ENCODE measurements at places on chromosomes 6 and 20.
A peak's percentile ranks its signal among the peaks of the same experiment; 100 is the strongest.

DNA sequence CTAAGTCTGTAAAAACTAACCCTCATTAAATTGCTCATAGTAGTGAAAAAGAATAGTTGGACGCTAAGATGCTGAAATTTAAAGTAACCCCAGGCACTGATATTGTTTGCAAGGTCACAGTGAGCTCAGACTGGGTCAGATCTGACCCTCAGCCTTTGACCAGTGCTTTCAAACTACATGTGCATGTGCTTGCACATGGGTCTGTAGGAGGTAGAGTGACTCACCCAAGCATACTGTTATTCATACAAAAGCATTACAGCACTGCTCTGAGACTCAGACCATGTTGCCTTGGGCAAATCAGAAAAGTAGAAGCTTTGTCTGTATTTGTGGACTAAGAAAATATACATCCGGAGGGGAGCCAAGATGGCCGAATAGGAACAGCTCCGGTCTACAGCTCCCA is 326.4 kb upstream of the MARCKS start:
- no peaks in the 10 kb centered on the region for H3K27me3 ChIP-seq
- no peak overlapping the region for H3K27ac ChIP-seq
- H3K4me3 ChIP-seq, result no peak overlapping the region
- H3K36me3 ChIP-seq, result no peaks in the 10 kb centered on the region
- DNase-seq, result no peak
- H3K4me1 ChIP-seq, result no peaks in the 10 kb centered on the region

GRCh38 chr20:8700756-8701155 is 368.1 kb upstream of the PLCB4 start:
- H3K27ac ChIP-seq, result no peak overlapping the region
- no peaks in the 10 kb centered on the region for H3K36me3 ChIP-seq
- no peak overlapping the region for H3K4me3 ChIP-seq

- H3K4me3 ChIP-seq, result no peak overlapping the region
- no peaks in the 10 kb centered on the region for H3K27me3 ChIP-seq
- H3K36me3 ChIP-seq, result no peaks in the 10 kb centered on the region
- no peaks in the 10 kb centered on the region for H3K4me1 ChIP-seq
- H3K27ac ChIP-seq, result no peak overlapping the region
These were observed 21.3 kb downstream of the NPEPL1 start for GRCh38 chr20:58713801-58714339.

DNA sequence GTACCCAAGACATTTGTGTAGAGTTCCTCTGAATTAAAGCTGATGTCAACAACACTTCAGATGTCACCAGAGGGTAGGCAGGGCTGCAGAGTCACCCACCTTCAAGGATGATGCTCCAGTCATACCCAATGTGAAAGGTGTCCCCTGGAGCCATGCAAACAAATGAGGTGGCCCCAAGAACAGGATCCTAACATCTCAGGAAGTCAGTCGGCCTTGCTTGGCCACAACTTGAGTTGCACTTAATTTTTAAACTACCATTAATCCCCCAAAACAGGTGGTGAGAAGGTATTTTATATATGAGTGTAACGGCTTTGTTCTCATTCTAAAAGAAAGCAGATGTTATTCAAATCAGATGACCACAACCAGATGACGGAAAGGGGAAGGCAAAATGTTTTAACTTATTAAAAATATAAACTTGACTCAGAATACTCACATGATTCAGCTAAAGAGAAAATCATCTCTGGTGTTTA is 21.1 kb upstream of the SERPINB1 start:
- no peak overlapping the region for H3K27ac ChIP-seq
- no peak for DNase-seq
- H3K36me3 ChIP-seq, result no peaks in the 10 kb centered on the region
- H3K27me3 ChIP-seq, result no peaks in the 10 kb centered on the region

DNA sequence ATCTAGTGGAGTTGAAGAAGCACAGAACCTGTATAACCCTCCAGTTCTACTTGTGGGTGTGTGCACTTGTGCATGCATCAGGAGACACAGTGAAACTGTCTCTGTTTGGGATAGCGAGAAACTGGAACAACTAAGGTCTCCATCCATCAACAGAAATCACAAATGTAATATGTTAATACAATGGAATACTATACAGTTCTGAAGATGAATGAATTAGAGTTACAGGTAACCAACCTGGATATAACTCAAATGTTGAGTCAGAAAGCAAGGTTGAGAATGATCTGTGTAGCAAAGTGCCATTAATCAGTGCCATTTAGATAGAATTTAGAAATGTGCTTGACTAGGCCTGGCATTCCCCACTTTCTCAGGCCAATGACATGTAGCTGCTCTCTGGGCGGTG is 4.6 kb upstream of the NSFL1C start:
- H3K27ac ChIP-seq, result no peak overlapping the region
- H3K4me1 ChIP-seq, result peaks cover 9% of the 10 kb centered on the region
- no peaks in the 10 kb centered on the region for H3K27me3 ChIP-seq
- no peaks in the 10 kb centered on the region for H3K36me3 ChIP-seq

- no peak overlapping the region for H3K4me3 ChIP-seq
- H3K36me3 ChIP-seq, result no peaks in the 10 kb centered on the region
- no peaks in the 10 kb centered on the region for H3K4me1 ChIP-seq
- no peak overlapping the region for H3K27ac ChIP-seq
- DNase-seq, result no peak
- no peaks in the 10 kb centered on the region for H3K27me3 ChIP-seq
These were observed 462.8 kb downstream of the CDC5L start for GRCh38 chr6:44850312-44850711.

DNA sequence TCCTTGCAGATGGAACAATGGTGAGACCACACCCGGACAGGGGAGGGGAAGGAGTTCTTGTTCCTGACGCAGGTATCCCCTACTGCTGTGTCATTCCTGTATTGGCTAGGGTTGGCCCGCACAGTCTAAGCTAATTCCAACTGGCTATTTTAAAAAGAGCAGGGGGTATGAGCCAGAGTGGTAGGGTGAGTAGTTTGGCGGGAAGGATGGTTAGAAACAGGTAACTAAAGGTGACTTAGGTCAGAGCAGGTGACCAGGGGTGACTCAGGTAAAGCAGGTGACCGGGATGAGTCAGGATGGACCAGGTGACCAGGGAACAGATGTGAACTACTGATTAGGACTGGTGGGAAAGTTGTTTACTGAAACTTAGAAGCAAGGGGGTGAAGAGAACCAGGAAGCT is 58.0 kb downstream of the ZNF292 start:
- no peak for DNase-seq
- no peaks in the 10 kb centered on the region for H3K4me1 ChIP-seq
- H3K36me3 ChIP-seq, result no peaks in the 10 kb centered on the region
- H3K27ac ChIP-seq, result no peak overlapping the region
- H3K4me3 ChIP-seq, result no peak overlapping the region
- no peaks in the 10 kb centered on the region for H3K27me3 ChIP-seq

DNA sequence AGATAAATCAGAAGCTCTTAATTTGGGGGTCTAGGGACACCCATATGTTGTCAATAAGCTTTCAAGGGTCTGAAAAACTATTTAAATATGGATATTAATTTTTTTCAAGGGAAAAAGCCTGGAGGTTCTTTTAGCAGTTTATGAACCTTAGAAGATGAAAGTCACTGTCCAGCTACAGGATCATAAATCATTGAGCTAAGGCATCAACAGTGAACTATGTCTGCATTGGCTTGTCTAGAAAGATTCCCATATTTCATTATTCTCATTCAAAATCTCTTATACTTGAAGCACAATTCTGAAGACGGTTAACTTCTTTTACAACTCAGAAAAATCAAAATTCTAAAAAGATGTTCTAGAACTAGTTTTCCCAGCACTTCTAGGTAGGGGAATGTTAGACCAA is 34.9 kb upstream of the SNX9 start:
- H3K27ac ChIP-seq, result no peak overlapping the region
- no peaks in the 10 kb centered on the region for H3K36me3 ChIP-seq
- no peaks in the 10 kb centered on the region for H3K27me3 ChIP-seq
- DNase-seq, result no peak
- peaks cover 8% of the 10 kb centered on the region for H3K4me1 ChIP-seq
- H3K4me3 ChIP-seq, result no peak overlapping the region

DNA sequence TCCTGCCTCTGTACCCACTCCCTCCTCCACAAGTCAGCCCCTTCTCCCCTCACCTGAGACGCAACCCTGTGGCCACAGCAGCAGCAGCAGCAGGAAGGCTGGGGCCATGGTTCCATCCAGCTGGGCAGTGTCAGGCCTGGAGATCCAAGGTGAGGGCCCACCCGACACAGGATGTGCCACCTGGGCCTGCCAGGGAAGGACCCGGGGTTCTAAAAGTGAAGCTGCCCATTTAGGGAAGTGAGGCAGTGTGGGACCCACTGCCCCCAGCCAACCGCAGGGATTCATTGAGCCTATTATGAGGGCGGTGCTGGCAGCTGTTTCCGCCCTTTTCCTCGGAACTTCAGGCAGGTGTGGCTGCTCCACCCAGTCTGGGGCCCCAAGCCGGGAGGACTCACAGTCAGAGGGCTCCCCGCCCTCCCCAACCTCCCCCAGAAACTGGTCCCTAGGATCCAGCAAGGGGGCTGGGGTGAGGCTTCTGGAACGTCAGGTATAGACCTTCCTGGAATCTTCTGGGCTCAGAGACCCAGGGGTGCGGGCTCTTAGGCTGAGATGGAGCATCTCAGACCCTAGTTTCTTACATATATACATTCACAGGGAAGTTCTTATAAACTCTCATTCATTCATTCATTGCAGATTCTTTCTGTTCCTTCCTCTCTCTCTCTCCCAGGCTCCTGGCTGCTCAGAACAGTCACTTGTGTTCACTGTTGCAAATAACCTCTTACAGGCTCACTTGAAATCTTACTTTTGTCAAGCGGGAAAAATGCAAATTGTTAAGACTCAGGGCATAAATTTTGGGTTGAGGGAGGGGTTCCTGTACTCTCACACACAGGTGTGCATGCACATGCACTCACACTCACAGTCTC is at the start of gene TREML2:
Gene TREML2 (minus strand): TSS at position 249 of the 863 bp plus-strand sequence. CDS start 141 bp downstream, at position 108.
- H3K4me3 ChIP-seq, result no peak within 1 kb of the TSS
- peak; percentile 35 for DNase-seq
- H3K27me3 ChIP-seq, result no peaks in the 10 kb centered on the region
- no peaks in the 10 kb centered on the region for H3K36me3 ChIP-seq
- peak within 1 kb of the TSS; percentile 28 for H3K27ac ChIP-seq

- no peak for DNase-seq
- H3K36me3 ChIP-seq, result no peaks in the 10 kb centered on the region
- H3K27ac ChIP-seq, result no peak overlapping the region
- no peaks in the 10 kb centered on the region for H3K27me3 ChIP-seq
- no peaks in the 10 kb centered on the region for H3K4me1 ChIP-seq
- no peak overlapping the region for H3K4me3 ChIP-seq
These were observed 1111.4 kb upstream of the CITED2 start for GRCh38 chr6:140485740-140486449.

- H3K27me3 ChIP-seq, result no peaks in the 10 kb centered on the region
- peak; percentile 71 for DNase-seq
- H3K36me3 ChIP-seq, result no peaks in the 10 kb centered on the region
- H3K27ac ChIP-seq, result peak overlapping the region; percentile 75
These were observed 570.4 kb upstream of the GJE1 start for GRCh38 chr6:141562186-141562811.

DNA sequence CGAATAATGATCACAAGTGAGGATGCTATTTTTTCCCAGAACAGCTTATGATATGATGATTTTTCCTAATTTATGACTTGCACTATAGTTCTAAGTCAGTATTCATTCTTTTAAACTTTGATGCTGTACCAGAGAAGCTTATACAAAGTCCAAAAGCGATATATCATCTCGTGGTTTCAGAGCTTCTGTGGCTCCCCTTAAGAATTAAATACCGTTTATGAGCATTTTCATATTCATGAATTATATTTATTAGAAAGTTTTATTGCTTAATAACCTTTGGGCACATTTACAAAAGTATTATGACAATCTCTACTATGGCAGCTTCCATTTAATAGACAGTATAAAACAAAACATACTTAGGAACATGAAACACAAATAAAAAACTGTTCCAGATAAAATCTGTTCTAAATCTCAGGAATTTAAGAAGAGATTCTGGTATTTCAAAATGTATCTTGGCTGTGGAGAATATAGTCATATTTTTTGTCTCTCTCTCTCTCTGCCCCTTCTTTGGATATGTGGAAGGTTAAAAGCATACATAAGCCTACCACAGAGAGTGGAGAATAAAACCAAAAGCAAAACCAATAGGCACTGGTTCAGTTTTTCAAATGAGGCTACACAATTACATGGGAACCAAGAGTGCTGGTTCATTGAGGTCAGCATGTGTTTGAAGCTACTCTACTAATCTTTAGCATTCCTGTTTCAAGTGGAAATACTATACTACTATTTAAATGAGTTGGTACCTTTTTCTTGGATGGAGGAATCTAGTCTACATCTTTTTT is 884.5 kb upstream of the GJE1 start:
- H3K4me1 ChIP-seq, result no peaks in the 10 kb centered on the region
- no peak overlapping the region for H3K4me3 ChIP-seq
- DNase-seq, result no peak
- no peaks in the 10 kb centered on the region for H3K36me3 ChIP-seq
- H3K27me3 ChIP-seq, result no peaks in the 10 kb centered on the region

Measured in right lobe of liver (tissue), 6 donors.